ENCODE measurements at places on chromosomes 11 and 22. TPM values are rescaled to one million over a fixed set of nuclear protein-coding genes. Genes with fewer than 3 reads are reported as not detected.

DNA sequence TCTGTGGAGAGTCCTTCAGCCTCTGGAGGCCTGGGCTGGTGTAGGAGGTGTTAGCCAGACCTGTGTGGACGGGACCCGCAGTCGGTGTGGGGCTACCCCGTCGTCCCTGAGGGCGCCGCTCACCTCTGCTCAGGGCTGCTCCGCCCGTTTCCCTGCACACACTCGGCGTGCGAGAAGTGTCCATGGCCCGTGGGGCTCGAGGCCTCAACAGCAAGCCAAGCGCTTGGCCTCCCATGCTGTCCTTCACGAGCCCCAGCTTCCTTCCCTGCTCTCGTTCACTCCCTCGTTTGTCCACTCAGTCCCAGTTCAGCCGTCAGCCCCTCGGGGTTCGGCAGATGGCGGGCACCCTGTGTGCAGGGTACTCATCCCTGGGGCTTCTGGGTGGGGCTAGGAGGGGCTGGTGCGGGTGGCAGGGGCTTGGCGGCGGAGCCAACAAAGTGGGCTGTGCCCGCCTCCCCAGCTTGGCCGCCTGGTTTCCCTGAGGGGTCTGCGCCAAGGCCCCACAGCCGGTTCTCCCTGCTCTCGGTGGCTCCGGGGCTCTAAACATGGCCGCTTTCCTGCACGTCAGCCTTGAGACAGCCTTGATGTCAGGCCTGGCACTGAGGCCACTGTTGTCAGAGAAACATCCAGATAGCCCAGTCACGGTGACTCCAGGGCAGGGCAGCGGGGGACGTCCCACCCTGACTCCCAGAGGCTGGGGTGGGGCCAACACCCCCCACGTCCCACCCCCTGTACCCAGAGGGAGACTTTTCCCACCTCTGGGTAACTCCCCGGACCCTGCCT lies 3.3 kb downstream of the MUC6 start:
- no peak overlapping the region for H3K27ac ChIP-seq
- no peaks in the 10 kb centered on the region for H3K4me1 ChIP-seq
- H3K4me3 ChIP-seq = no peak overlapping the region
- no peaks in the 10 kb centered on the region for H3K36me3 ChIP-seq

DNA sequence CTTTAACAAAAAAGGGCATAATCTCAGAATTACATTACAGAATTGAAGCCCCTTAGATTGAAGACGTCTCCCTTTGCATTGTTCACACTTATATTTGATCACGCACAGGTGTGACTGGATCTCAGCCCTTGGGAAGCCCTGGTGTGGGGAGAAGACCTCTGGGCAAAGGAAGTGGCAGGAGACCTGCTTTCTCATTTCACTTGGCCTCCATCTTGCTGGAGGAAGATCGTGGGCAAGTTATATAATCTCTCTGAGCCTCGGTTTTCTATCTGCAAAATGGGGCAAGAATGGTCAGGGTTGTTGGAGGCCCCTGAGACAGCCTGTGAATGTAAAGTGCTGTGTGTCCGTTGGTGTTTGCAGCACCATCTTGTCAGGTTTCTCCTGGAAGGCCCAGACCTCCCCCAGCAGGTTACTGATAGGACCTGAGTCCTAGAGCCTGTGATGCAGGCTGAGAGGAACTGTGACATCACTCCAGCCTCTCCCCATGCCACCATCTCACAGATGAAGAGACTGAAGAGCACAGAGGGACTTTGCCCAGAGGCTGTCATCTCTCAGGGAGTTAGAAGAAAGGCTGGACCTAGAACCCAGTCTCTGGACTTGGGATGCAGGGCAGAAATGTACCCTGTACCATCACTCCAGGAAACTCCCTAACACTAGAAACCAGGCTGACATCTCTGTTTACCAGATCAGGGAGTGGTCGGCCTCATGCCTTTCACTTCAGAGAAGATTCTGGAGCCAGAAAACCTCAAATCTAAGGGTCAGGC lies 1.1 kb upstream of the APOA1 start:
- H3K27ac ChIP-seq = no peak overlapping the region
- H3K4me3 ChIP-seq = no peak overlapping the region
- H3K27me3 ChIP-seq = no peaks in the 10 kb centered on the region
- DNase-seq = no peak
- H3K36me3 ChIP-seq = no peaks in the 10 kb centered on the region
- peaks cover 17% of the 10 kb centered on the region for H3K4me1 ChIP-seq

- DNase-seq = no peak
- no peaks in the 10 kb centered on the region for H3K27me3 ChIP-seq
- peaks cover 4% of the 10 kb centered on the region for H3K4me1 ChIP-seq
These were observed 119.2 kb downstream of the ARHGAP42 start for GRCh38 chr11:100806296-100806695.

DNA sequence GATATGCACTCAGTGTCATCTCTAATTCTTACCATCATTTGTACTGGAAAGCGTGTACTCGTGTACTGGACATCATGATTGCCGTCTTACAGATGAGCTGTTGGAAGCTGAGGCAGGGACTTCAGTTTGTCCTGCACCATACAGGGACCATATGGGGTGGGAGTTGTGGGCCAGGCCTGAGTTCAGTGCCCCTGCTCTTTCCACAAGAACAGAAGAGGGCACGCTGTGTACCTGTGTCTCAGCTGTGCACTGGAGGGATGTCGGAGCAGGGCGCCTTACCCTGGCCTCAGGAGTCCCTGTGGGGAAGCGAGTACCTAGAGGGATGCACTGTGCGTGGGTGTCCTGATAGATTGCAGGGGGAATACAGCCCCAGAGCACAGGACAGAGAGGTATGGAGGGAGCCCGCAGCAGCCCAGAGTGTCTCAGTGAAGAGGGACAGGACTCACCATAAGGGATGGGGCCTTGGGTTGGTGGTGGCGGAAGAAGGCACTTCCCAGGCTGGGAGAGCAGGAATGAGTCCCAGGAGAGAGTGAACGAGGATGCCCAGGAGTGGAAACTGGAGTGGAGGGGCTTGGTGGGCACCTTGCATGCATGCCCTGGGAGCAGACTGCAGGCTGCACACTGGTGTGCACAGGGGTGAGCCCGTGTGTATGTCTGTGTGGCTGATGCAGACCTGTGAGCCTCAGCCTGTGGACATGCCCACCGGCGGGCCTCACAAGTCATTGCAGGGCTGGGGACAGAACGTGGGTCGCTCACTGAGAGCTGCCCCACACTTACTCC lies 329.7 kb downstream of the TBC1D22A start:
- no peaks in the 10 kb centered on the region for H3K4me1 ChIP-seq
- no peak overlapping the region for H3K27ac ChIP-seq
- DNase-seq = no peak
- no peak overlapping the region for H3K4me3 ChIP-seq

DNA sequence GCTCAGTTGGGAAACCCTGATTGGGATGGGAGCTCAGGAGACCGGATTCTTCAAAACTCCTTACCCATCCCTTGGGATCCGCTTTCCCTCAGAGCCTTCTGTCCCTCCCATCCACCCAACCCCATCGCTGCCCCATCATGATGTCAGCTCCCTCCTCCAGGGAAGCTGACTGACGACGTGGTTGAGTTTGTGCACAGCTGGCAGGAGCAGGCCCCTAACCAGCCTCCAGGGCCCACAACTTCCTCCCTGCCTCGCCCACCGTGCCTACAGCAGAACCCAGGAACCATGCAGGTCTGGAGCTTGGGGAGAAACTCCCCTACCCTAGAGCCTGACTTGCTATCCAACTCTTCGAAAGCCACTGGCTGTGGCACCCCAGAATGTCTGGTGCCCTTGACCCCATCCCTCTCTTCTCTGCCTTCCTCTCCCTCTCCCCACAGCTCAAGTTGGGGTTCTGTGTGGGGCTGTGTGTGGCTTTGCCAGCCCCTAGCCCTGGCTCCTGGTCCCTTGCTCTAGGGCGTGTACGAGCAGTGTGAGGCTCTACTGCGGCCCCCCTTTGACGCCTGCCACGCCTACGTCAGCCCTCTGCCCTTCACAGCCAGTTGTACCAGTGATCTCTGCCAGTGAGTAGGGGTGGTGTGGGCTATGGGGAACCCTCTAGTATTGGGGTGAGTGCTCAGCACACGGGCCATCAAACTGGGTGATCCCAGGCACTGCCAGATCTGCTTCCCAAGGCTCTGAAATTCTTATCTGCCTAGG lies 11.1 kb downstream of the OTOG start:
- no peak overlapping the region for H3K27ac ChIP-seq
- no peak overlapping the region for H3K4me3 ChIP-seq
- H3K27me3 ChIP-seq = peaks cover 3% of the 10 kb centered on the region
- DNase-seq = no peak

DNA sequence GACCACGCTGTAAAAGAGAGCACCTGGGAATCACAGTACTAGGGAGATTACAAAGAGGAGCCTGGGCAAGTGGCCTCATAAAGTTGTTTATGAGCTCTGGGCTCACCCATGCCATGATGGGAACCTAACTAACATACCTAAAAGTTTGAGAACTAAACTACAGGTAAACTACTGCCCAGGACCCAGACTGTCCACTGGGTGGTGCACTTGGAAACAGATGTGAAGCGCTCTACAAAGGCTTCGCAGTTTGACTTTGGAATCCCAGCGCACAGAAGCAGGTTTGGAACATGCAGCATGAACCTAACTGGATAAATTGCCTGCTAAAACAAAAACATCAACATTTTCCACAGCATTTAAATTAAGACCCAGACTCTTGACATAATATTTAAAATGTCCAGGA lies 418.6 kb downstream of the FAM181B start:
- no peaks in the 10 kb centered on the region for H3K36me3 ChIP-seq
- DNase-seq = peak; percentile 54
- no peak overlapping the region for H3K27ac ChIP-seq
- H3K4me1 ChIP-seq = no peaks in the 10 kb centered on the region
- H3K27me3 ChIP-seq = no peaks in the 10 kb centered on the region
- no peak overlapping the region for H3K4me3 ChIP-seq

- no peaks in the 10 kb centered on the region for H3K27me3 ChIP-seq
- H3K4me3 ChIP-seq = no peak overlapping the region
- DNase-seq = no peak
- H3K4me1 ChIP-seq = no peaks in the 10 kb centered on the region
- H3K27ac ChIP-seq = no peak overlapping the region
These were observed 854.7 kb downstream of the TBC1D22A start for GRCh38 chr22:47617186-47617585.

DNA sequence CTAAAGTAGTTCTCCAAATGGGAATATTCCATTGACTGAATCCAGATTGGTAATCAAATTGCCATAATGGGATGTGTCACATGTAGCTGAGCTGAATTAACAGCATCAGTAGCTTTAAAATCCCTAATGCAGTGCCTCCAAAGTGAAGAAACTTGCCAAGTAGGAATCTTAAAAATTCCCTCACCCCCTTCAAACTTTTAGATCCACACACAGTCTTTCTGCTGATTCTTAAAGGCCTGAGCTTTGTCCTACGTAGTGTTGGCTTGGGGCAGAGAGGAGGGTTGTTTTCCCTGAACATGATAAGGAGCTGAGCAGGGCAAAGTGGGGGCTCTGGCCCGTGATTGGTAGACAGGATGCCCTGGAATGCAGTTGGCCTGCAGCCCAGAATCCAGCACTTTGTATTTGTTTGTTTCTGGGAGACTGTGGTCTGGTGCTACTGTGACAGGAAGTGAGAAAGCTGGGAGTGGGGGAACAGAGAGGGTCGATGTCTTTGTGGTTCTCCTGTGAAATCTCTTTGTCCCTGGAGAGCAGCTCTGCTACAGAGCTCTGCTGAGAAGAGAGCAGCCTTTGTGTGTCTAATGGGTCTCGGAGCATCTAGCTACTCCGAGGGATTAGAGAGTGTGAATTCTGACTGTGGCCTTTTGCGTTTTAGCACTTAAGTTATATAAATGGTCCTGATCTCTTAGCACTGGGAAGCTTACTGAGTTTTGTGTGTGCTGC lies 16.9 kb downstream of the CTNND1 start:
- H3K27me3 ChIP-seq = no peaks in the 10 kb centered on the region
- peak overlapping the region; percentile 85 for H3K27ac ChIP-seq
- H3K36me3 ChIP-seq = no peaks in the 10 kb centered on the region

DNA sequence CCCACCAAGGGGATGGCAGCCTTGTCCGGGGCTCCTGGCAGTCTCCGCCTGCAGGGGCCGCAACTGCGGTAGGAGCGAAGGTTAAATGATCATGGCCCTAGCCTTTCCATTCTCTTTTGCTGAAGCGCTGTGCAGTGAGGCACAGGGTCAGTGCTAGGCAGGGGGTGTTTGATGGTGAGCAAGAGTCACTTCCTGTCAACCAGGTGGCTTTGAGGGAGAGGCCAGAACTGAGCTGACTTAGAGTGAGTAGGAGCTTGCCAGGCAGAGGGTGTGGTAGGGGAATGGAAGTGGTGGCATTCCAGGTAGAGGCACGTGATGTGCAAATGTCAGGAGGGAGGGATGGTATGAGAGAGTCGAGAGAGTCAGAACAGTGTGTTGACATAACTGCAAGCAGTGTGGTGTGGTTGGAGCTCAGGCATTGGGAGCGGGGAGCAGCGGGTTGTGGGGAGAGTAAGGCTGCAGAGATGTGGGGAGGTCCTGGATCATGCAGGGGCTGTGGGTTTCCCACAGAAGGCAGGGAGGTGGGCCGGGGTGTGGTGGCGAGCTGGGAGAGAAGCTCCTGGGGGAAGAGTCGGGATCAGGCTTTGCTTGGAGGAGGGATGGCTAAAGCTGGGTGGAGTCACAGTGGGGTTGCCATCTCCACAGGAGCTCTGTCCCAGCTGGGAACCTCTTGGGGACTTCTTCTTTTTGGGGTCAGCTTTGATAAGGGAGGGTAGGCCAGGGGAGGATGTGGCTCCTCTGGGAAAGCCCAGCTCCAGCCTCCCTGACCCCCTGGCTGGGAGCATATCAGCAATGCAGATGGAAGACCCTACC lies 33.3 kb downstream of the AMPD3 start:
- H3K27ac ChIP-seq = no peak overlapping the region
- no peaks in the 10 kb centered on the region for H3K27me3 ChIP-seq
- DNase-seq = peak; percentile 44
- no peaks in the 10 kb centered on the region for H3K36me3 ChIP-seq

DNA sequence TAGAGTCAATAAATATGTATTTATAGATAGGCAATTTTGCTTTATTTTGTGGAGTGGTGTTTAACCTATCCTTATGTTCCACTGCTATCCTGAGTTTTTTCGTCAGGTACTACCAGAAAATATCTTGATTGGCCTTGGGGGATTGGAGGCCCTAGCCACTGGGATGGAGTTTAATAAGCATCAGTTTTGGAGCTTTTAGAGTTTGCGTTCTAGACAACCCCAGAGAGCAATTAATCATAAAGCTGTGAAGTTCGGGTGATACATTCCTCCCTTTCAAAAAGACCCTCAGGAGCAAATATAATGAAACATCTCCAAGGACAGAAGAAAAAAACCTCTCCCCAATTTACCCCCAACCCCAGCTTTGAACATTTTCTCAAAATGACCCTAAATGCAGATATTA lies at the start of gene OR5A1:
Gene OR5A1 (plus strand): TSS at position 301 of the 400 bp plus-strand sequence. CDS start 6,700 bp downstream, outside the sequence.
- H3K4me3 ChIP-seq = no peak within 1 kb of the TSS
- DNase-seq = no peak
- no peaks in the 10 kb centered on the region for H3K4me1 ChIP-seq
- no peaks in the 10 kb centered on the region for H3K36me3 ChIP-seq
- H3K27me3 ChIP-seq = no peaks in the 10 kb centered on the region
- H3K27ac ChIP-seq = no peak within 1 kb of the TSS

The TRPC6 gene
- total RNA-seq = 2.8 TPM

The PMM1 gene
- 105 TPM for total RNA-seq

The MUC15 gene
- total RNA-seq = not detected

The TMA7B gene
- total RNA-seq = not detected

The MRGPRX4 gene
- total RNA-seq = not detected

The DDX25 gene
- total RNA-seq = not detected
